ENCODE measurements at places on chromosomes 2 and 18. TPM values are rescaled to one million over a fixed set of nuclear protein-coding genes. Genes with fewer than 3 reads are reported as not detected.
A peak's percentile ranks its signal among the peaks of the same experiment; 100 is the strongest.

DNA sequence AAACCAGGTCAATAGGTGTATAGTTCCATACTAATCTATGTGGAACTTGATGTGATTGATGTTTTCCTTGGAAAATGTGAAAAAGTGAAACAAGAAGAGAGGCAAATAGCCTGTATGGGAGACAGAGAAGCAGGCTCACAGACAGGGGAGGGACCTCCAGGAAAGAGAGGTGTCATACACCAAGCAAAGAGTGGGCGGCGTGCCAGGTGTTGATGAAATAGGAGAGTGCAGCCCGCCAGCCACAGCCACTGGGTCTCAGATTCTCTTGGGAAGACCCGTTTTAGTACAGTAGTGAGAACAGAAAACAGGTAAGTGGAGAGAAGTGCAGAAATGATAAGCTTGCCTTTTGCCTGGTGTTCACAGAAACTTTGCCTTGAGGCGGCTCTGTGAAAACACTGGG is 301.9 kb downstream of the ZNF407 start:
- DNase-seq, result no peak

DNA sequence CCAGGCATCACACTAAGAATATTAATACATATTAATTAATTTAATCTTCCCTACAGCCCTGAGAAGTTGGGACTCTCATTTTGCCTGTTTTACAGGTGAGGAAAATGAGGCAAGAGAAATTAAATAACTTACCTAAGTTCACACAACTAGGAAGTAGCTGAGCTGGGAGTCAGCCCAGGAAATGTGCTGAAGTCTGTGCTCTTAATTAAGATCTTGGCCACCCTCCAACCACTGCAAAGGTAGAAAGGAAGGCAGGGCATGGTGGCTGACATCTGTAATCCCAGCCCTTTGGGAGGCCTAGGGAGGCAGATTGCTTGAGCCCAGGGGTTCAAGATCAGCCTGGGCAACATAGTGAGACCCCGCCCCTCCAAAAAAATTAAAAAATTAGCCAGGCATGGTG is 12.9 kb upstream of the MGAT4A start:
- no peak for DNase-seq

- DNase-seq, result no peak
These were observed 82.5 kb downstream of the TMEM247 start for GRCh38 chr2:46561731-46562450.

DNA sequence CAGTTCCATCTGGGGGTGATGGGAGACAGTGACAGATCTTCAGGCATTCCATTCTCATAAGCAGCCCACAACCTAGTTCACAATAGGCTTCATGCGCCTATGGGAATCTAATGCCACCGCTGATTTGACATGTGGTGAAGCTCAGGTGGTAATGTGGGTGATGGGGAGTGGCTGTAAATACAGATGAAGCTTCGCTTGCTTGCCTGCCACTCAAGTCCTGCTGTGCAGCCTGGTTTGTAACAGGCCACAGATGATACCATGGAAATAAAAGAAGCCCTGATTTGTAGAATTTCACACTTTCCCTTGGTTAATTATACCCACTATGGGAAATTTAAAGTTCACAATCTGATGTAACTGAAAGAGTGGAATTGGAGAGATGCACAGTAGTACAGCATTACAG is 40.5 kb upstream of the CXXC1 start:
- DNase-seq, result no peak

GRCh38 chr18:11498821-11499220 is 110.6 kb upstream of the SLC35G4 start:
- no peak for DNase-seq

DNA sequence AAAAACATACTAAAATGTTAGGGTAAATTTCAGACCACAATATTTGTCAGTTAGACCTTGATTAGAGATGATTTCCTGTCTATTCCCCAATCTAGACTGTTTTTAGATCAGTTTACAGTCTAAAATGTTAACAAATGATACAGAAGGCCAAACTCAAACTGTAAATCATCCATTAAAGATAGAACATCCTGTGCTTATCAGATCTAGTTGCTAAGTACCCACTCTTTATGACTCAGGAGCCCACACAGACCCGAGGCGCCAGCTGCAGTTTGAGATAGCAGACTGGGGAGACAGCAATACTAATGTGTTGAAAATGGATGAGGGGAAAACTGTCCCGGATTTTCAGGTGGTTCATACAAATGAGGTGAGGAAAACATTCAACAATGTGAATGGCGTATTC is 113.3 kb downstream of the SCG2 start:
- no peak for DNase-seq

DNA sequence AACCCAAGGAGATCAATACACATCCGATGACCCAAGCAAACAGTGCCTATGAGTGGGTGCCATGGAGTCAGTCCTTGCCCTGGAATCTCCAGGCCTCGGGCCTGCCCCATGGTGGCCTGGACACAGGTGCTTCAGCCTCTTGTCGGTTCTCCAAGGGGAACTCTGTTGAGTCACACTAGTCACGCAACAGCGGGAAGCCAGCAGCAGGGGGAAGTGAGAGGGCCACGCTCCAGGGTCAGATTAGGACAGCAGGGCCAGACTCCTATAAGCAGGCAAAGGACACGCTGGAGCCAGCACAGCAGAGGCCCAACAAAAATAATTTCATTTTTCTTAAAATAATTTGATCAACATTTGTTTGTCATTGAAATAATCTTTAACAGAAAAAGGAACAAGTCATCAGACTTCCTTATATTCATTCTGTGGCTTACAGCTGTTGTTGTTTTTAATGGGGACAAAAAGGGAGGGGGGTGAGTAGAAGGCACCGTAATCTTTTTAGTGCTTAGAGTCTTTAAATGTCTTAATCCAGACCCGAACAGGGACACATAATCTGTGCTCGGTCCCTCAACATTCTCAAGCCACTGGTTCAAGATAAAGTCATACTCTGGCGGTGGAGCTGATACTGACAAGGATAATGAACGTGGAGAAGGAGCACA is 16.4 kb upstream of the ARMC9 start:
- no peak for DNase-seq

DNA sequence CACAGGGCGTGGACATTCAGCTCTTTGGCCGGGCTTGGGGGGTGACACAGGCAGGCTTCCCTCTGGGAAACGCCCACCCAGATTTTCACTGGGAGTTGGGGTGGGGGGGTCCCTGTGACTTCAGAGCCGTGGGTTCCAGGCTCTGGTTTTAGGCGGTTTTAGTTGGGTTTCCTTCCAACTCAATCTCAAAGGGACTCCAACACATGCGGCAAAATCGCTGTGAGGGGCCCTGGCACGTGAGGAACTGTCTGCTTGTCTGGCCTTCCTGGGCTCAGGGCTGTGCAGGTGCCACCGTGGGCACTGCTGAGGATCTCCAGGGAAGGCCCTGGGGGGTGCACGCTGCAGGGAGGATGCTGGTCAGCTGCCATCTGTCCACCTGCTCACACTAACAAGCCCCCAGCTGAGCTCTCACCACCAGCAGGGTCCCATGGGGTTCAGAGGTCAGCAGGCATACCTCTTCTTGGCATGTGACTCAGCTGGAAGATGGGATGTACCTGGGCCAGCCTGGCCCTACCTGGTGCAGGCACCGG is 11.7 kb downstream of the HS6ST1 start:
- DNase-seq, result no peak

GRCh38 chr18:72261590-72261989 is 282.6 kb downstream of the CBLN2 start:
- DNase-seq, result no peak

DNA sequence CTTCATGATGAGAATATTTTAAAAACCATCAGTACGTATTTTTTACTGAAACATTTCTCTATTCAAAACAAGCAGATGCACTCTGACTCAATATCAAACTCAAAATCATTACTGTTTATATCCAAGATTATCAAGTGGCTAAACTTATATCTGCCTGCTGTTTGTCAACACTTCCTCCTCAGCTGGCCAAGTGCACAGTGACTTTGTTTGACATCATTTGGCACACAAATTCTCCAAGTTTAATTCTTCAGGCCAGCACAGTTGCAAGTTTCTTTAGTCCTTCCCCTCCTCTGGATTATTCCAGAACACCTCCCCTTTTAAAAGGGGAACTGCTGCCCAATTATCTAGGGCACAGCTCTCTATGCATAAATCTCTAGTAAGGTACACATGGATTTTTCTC is 346.6 kb downstream of the FSIP2 start:
- DNase-seq, result no peak

DNA sequence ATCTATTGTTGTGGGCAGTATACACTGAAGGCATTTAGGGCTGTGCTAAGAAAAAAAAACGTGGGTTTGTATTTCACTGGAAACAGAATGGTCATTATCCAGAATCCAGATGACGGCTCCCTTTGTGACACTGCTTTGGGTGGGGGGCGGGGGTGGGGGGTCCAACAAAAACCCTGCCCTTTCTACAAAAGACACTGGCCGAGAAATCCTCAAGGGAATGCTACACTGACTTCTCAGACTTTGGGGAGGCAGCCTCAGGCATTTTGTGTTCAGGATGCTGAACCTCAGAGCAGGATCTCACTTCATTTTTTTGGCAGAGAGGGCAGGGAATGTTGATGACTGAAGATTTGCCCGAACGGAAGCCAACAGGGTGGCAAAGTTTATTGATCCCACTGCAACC is 417.1 kb downstream of the HRH4 start:
- DNase-seq, result no peak

GRCh38 chr2:135984199-135985017 is 1.0 kb downstream of the DARS1 start:
- no peak for DNase-seq

DNA sequence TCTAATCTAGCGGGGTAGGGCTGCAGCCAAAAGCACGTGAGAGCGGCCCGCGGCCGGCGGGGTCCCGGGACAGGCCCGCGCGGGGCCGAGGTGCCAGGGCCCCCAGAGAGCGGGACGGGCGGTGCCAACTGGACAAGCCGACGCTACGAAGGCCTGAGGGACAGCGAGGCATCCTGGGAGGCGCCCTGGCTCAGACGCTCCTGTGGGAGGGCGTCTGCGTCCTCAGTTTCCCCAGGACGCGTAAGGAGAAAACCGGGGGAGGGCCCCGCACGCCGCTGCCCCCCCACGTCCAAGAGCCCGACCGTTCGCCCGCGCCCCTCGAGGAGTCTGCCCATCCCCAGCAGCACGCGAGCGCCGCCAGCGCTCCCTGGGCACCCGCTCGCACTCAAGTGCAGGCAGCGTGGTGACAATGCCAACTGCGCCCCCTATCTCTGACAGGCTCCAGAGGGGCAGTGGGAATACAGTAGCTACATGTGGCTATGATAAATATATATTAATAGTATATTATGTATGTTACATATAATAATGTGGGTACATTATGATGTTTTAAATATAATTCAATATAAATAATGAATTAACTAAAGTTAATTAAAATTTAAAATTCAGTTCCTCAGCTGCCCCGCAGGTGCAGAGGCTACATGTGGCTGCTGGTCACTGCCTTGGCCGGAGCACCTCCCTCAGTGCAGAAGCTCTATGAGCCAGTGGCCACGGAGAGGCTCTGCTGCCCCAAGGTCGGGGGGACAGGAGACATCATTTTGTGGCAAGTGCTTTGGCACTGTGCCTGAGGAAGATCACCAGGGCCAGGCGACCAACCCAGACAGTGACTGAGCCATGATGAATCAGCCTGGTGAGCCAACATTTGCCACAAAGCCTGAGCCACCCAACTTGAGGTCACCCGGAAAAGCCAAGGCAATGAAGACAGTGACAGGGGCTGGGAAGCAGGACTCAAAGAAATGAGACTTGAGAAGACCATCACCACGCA is 5.5 kb upstream of the SFT2D3 start:
- DNase-seq, result peak; percentile 34

DNA sequence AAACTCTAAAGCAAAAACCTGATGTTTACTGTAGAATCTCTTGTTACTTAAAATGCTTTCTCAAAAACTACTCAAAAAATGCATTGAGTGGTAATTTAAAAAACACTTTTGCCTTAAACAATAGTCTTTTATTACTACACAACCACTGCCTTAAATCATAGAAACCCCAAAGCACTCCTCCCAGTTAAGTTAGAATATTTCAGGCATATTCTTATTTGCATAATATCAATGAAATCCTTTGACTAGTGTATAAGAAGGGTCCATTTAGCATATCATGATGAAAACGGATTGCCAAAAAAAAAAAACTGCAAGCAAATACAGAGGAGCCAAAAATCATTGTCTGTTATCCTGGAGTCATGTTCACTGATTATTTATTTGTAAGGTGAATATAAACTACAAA is 119.2 kb downstream of the PTPRM start:
- no peak for DNase-seq

- DNase-seq, result no peak
These were observed 81.1 kb downstream of the TMEM17 start for GRCh38 chr2:62424899-62425298.

USP34 gene
- total RNA-seq, result 89.3 TPM

TDRD15 gene
- total RNA-seq, result not detected

UGT1A4 gene
- not detected for total RNA-seq

KCNE4 gene
- not detected for total RNA-seq

IL1R1 gene
- 0.52 TPM for total RNA-seq

WDR12 gene
- 128 TPM for total RNA-seq

TUBA3E gene
- not detected for total RNA-seq

NGEF gene
- 2.5 TPM for total RNA-seq

Measured in activated T-helper 2 cell treated with anti-CD3 and anti-CD28 coated beads, Interferon-gamma antibody, Interleukin-2, Interleukin-4, amounts not matched to agents 10 μg/mL and 5 μg/mL and 100 μg/mL, durations not matched to agents 14 hours and 24 hours and 36 hours (primary cell).